ENCODE measurements at places on chromosomes 13 and 19.

- DNase-seq, result peak; percentile 60
These were observed at the start of gene FXYD5 for GRCh38 chr19:35154525-35155406. Gene FXYD5, plus strand, starts transcription at chr19:35154735. Its CDS starts 816 bp downstream, at chr19:35155551.

- DNase-seq, result no peak
These were observed 541.8 kb upstream of the SLC10A2 start for GRCh38 chr13:103607995-103608394.

DNA sequence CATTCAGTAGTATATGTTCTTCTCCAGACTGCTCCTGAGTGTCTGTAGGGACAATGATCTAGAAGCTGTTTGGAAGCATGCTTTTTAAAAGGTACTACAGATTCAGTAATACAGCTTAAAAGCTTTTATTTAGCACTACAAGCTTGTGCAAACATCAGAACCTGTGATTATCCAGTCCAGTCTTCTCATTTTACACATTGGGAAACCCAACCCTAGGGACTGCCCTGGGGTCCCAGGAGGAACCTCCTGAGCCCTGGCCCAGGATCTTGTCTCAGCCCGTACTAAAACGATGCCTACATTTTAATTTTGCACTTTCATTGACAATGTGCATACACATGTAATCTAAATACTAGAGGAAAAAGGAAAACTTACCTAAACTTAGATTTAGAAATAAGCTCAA, 12.5 kb downstream of the DOCK9 start:
- no peak for DNase-seq

GRCh38 chr13:21175656-21176214, 617 bp downstream of the SKA3 start:
- DNase-seq, result no peak

DNA sequence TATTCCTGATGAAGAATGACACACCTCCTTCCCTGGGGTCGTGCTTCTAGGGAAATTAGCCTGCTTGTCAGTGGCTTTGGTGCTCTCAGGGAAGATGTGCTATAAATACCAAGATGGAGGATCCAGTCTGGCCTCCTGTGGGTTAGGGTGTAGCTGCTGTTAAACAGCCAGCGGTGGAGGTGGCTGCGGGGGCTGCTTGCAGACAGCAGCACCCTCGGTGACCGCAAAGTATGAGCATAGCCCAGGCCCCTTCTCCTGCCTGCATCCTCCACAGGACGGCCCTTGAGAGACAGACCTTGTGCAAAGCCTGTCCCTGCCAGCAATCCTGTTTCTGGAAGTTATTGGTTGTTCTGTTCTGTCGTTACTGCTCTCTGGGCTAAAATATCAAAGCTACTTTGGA, 11.4 kb downstream of the VSTM2B start:
- no peak for DNase-seq

All from stimulated activated CD4-positive, alpha-beta T cell treated with anti-CD3 and anti-CD28 coated beads, TNF-alpha, amount 100 ng/mL, for 1 hour (primary cell).